ENCODE measurements at places on chromosomes 1 and 21.

DNA sequence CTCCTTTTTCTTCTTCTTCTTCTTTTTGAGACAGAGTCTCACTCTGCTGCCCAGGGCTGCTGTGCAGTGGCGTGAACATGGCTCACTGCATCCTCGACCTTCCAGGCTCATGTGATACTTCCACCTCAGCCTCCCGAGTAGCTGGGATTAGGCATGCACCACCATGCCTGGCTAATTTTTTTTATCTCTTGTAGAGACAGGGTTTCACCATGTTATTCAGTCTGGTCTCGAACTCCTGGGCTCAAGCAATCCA lies 13.0 kb upstream of the PADI1 start:
- no peak for DNase-seq

- DNase-seq = peak; percentile 86
Measured at GRCh38 chr1:2204415-2205190, 10.0 kb upstream of the FAAP20 start.

- no peak for DNase-seq
Measured at GRCh38 chr1:244076740-244077139, 25.7 kb downstream of the ZBTB18 start.

- no peak for DNase-seq
Measured at GRCh38 chr21:25717491-25718147, 17.1 kb downstream of the ATP5PF start.

- DNase-seq = no peak
Measured at GRCh38 chr1:240526312-240526711, 85.6 kb downstream of the GREM2 start.

GRCh38 chr1:233606813-233607212 lies 7.1 kb upstream of the KCNK1 start:
- no peak for DNase-seq

DNA sequence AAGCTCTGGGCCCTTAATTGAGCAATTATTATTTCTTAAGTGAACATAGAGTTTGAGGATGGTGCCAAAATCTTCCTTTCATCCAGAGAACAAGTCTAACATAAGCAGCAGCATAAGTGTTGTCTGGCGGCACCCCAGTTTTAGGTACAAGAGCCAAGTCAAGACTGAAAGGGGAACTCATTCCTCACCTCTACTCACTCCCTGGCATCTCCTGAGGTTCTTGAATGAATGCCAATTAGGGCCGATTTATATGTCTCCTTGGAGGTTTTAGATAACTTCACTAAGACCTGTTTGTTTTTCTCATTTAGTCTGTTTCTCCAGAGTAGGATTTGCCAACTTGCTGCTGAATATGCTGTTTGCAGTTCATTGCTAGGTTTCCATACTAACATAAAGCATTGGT lies 42.6 kb upstream of the ADGRL2 start:
- DNase-seq = no peak

DNA sequence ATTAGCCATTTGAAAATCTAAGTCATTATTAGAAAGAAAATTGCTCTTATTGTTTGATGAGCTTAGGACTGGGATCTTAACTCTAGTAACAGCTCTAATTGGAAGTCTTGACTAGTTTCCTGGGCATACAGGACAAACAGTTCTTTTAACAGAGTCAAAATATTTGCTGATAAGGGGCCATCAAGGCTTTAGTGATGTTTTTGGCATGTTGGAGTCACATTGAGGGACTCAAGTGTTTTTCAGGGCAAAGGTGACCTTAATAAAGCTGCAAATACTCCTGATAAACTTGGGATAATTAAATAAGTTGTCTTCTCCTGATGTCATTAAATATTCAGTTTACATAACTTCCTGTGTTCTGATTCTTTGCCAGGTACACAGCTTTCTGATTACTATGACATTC lies 6.5 kb upstream of the KRTAP19-7 start:
- no peak for DNase-seq

DNA sequence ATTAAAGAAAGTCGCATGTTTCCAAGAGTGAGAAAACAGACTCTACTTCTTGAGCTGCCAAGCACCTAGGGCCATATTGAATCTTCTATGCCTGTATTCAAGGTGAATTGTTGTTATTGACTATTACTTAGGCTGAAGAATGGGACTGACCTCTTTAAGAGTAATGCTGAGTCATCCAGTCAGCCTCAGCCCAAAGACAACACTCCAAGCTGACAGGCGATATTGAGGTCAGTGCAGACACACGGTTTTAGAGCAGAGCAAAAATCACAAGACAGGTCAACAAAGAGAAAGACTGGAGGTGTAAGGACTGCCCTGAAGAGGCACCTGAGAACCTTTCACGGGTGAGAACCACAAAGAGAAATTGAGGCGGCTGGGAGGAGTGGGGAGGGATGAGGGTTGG lies 146.9 kb downstream of the MIS18A start:
- DNase-seq = no peak

GRCh38 chr21:36466061-36466511 lies 13.8 kb downstream of the CLDN14 start:
- DNase-seq = no peak

- DNase-seq = no peak
Measured at GRCh38 chr1:7352364-7352763, 418.7 kb upstream of the VAMP3 start.

GRCh38 chr1:110533230-110533629 lies 14.3 kb upstream of the KCNA10 start:
- DNase-seq = no peak

GRCh38 chr1:48659801-48660200 lies 116.9 kb downstream of the BEND5 start:
- no peak for DNase-seq

GRCh38 chr1:15963968-15964648 lies 11.8 kb downstream of the ZBTB17 start:
- DNase-seq = no peak

DNA sequence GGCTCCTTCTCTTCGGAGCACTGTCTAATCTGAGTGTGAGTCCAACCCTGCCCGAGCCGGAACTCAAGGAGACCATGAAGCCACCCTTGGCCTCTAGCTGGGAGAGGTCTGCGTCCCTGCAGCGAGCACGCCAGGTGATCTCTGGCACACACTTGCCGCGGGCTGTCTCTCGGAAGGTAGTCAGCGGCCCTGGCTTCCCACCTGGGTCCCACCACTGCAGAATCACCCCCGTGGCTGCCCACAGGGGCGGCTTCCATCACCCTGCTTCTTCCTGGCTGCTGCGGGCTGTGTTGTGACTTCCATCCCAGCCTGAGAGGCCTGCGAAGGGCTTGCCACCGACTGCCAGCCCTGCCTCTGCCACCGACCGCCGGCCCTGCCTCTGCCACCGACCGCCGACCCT lies 17.0 kb downstream of the FAAP20 start:
- no peak for DNase-seq

- DNase-seq = no peak
Measured at GRCh38 chr1:246875041-246876026, 56.4 kb downstream of the AHCTF1 start.

DNA sequence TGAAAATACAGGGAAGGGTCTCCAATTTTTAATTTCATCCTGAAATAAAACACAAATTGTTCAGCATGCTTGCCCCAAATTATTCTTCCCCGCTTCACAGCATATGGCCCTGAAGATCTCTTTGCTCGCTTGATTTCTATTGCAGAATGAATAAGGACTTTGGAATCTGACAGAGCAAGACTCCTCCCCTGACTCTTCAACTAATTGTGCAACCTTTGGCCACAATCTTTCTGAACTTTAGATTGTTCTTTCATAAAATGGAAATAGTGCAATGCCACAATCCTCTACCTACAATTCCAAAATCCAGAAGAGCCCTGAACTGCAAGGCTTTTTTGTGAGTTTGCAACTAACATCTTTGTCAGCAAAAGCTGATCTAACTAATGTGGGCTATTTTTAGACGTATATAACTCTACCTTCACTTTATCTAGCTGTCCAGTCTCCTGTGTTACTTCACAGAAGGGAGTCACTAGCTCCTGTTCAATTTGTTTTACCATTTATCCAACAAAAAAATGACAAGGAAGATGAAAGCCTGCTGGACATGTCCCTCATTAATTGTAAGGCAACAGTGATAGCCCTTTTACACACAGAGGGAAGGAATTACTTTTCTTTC lies 13.4 kb downstream of the RNASEL start:
- DNase-seq = no peak

GRCh38 chr1:113178106-113178505 lies 105.1 kb downstream of the LRIG2 start:
- DNase-seq = no peak

DNA sequence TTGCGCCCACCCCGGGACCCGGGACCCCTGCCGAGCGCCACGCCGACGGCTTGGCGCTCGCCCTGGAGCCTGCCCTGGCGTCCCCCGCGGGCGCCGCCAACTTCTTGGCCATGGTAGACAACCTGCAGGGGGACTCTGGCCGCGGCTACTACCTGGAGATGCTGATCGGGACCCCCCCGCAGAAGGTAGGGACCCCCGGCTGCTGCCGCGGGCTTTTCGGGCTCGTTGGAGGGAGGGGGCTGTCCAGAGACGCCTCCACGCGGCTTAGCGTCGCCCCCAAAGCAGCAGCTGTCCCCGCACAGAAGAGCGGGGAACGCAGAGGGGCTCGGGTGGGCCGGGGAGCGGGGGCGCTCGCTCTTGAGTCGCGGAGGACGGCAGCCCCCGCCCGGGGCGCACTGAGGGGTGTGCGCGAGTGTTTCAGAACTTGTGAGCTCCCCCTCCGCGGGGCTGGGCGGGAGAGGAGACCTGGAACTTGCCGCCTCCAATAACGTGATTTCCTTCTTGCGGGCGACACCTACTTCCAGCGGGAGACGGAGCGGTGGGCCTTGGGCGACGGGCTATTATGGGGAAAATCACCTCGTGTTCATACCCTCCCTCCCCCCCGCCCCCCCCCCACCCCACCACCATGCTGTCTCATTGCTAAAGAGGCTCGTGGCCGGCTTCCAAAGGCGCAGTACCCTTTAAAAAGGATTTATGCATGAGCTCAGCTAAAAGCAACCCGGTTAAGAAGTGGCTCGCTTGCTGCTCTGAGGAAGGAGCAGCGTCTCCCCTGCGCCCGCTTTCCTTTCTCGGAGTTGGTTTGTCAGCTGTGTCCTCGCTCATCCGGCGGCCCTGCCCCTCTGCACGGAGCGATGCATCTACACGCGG lies 664 bp downstream of the BACE2 start:
- DNase-seq = no peak

DNA sequence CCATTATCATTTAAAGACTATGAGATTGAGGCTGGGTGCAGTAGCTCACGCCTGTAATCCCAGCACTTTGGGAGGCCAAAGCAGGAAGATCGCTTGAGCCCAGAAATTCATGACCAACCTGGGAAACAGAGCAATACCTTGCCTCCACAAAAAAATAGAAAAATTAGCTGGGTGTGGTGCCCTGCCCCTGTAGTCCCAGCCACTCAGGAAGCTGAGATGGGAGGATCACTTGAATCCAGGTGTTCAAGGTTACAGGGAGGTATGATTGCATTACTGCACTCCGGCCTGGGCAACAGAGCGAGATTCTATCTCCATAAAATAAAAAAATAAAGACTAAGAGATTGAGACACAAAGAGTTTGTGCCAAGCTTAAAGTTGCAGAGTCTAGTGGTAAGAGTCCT lies 537.0 kb downstream of the DPYD start:
- DNase-seq = no peak

- DNase-seq = no peak
Measured at GRCh38 chr1:230861970-230862595, 6.2 kb downstream of the C1orf198 start.

DNA sequence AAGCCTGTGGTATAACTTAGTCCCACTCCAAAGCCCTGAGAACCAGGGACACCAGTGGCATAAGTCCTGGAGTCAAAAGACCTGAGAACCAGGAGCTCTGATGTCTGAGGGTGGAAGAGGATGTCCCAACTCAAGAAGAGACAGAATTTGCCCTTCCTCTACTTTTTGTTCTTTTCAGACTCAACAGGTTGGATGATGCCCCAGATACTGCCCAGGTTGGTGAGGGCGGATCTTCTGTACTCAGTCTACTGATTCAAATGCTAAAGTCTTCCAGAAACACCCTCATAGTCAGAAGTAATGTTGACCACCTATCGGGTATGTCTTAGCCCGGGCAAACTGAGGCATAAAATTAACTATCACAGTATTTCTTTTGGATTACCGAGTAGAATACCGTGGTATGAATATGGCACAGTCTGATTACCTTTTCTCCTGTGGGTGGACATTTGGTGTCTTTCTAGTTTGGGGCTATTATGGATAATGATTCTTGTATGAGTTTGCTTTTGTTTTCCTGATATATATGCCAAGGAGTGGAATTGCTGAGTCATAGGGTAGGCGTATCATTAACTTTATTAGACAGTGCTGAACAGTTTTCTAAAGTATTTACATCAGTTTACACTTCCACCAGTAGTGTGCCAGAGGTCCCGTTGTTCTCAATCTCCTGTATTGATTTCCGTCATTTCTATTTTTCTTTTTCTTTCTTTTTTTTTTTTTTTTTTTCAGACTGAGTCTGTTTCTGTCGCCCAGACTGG lies 3.2 kb upstream of the CHAF1B start:
- no peak for DNase-seq

- no peak for DNase-seq
Measured at GRCh38 chr1:212315907-212316306, 30.7 kb downstream of the PPP2R5A start.

DNA sequence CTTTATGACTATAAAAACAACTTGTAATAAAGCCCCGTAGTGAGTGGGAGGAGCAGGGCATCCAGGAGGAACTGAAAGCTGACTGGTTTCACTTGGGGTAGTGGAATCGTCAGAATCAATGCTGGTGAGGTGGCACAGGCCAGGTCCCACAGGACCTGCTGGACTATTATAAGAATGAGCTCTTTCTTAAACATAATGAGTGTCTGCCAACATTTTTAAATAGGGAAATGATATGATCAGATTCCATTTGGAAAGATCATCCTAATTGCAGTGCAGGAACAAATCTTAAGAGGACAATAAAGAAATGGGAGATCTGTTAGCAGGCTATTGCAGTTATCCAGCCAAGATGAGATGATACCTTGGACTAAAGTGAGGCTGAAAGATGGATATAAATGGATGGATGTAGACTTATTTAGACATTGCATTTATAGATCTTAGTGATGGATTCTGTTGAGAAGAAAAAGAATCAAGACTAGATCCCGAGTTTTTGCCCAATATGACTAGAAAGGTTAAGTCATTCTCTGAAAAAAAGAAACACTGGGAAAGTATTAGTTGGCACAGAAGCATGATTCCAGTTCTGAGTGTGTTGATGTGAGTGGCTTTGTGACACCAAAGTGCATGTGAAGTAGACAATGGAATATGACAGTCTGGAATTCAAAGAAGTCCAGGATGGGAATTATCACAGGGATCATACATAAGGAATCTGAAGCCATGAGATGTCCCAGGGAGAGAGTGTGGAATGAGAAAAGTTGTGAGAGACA lies 153.3 kb upstream of the SGIP1 start:
- DNase-seq = no peak

DNA sequence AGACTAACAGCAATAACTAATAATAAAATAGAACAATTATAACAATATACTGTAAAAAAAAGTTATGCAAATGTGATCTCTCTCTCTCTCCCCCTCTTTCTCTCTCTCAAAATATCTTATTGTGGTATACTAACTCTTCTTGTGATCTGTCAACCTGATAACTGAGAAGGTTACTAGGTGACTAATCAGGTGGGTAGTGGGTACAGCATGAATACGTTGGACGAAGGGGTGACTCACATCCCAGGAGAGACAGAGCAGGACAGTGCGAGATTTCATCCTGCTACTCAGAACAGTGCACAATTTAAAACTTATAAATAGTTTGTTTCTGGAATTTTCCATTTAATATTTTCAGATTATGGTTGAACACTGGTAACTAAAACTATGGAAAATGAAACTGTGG lies 257.5 kb downstream of the LRRC40 start:
- no peak for DNase-seq

All from amygdala (tissue), 56 donors.